ENCODE measurements at places on chromosomes 1 and 21.

- DNase-seq = peak; percentile 43
These were observed 9.8 kb downstream of the EDN2 start for GRCh38 chr1:41474490-41475271.

GRCh38 chr1:153679337-153680119 is 1.0 kb downstream of the NPR1 start:
- DNase-seq = no peak

DNA sequence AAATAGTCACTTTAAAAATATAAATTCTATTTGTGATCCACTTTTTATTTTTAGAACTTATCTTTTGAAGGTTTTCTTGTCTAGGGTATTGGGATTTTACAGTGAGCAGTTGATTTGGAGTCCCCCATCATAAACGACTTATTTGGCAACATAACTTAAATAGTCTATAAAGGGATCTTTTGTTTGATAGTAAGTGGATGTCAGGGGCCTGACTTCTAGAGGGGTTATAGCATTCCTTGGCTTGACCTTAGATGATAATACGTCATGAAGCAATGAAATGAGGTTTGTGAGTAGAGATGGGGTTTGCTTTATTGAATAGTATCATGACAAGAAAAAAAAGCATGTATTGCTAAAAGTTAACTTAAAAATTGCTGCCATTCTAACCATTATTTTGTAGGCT is 17.8 kb downstream of the VPS45 start:
- DNase-seq = no peak

GRCh38 chr21:35476621-35477395 is 427.7 kb upstream of the RUNX1 start:
- peak; percentile 85 for DNase-seq

DNA sequence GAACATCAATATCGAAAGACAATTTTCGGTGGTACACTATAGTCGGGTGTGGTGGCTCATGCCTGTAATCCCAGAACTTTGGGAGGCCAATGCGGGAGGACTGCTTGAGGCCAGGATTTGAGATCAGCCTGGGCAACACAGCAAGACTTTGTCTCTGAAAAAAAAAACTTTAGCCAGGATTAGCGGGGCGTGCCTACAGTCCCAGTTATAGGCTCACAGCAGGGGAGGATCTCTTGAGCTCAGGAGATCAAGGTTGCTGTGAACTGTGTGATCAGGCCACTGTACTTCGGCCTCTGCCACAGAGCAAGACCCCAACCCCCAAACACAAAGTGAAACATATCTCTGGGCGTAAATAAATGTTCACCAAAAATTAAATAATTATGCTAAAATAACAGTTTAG is 1.6 kb downstream of the TADA1 start:
- DNase-seq = no peak

- no peak for DNase-seq
These were observed 6.1 kb downstream of the STX12 start for GRCh38 chr1:27779122-27779521.

- no peak for DNase-seq
These were observed 159.4 kb downstream of the BARHL2 start for GRCh38 chr1:90557706-90558105.

- peak; percentile 33 for DNase-seq
These were observed 17.2 kb upstream of the ID3 start for GRCh38 chr1:23576338-23577055.

GRCh38 chr1:199029401-199029800 is 390.6 kb downstream of the PTPRC start:
- DNase-seq = peak; percentile 58

DNA sequence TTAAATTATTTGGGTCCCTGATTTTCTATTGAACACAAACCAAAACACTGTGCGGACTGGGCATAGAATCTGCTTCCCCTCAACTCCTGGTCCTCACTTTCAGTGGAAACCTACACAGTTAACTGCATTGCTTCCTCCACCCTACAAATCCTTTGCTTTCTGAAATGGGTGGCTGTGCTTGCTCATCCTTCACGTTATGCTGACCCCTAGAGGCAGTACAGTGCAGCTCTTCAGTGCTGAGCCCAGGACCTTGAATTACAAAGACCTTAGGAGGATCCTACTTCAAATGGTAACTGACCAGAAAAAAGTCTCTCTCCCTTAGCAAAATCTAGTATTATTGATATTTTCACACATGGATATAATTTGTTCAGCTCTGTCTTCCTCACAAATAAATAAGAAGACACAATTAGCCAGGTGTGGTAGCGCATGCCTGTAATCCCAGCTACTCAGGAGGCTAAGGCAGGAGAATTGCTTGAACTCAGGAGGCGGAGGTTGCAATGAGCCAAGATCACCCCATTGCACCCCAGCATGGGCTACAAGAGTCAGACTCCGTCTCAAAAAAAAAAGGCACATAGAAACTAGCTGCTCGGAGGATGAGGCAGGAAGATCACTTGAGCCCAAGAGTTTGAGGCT is 63.4 kb upstream of the L1TD1 start:
- peak; percentile 57 for DNase-seq

DNA sequence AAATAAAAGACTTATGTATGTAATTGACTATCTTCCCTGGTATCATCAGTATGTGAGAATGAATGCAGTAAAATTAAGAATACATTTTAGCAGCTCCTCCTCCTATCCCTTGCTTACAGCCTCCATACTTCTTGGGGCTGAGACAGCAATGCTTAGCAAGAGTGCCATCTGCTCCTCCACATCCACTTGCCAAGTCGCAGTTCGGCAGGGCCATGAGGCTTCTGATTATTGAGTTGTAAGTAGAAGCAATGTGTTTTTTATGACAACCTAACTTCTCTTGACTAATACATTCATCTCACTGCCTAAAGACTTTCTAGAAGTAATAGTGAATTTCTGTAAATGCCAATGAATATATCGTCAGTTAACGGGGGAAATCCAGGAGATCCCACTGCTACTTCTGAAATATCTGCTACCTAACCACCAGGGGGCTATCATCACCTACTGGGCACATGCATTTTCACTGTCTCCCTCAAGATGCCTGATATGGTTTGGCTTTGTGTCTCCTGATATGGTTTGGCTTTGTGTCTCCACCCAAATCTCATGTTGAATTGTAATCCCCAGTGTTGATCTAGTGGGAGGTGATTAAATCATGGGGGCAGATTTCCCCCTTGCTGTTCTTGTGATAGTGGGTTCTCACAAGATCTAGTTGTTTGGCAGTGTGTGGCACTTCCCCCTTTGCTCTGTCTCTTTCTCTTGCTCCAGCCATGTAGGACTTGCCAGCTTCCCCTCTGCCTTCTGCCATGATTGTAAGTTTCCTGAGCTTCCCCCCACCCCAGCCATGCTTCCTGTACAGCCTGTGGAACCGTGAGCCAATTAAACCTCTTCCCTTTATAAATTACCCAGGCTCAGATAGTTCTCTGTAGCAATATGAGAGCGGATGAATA is 59.6 kb downstream of the EXTL2 start:
- peak; percentile 21 for DNase-seq

- peak; percentile 94 for DNase-seq
These were observed 38.8 kb downstream of the TBX15 start for GRCh38 chr1:118949315-118949714.

- DNase-seq = no peak
These were observed 42.0 kb upstream of the CD34 start for GRCh38 chr1:207952617-207953542.

GRCh38 chr1:218718206-218718605 is 373.1 kb downstream of the TGFB2 start:
- DNase-seq = peak; percentile 49

- no peak for DNase-seq
These were observed 17.9 kb upstream of the SLC25A34 start for GRCh38 chr1:15718199-15718601.

- DNase-seq = no peak
These were observed 45.1 kb downstream of the CDC7 start for GRCh38 chr1:91545506-91546300.

DNA sequence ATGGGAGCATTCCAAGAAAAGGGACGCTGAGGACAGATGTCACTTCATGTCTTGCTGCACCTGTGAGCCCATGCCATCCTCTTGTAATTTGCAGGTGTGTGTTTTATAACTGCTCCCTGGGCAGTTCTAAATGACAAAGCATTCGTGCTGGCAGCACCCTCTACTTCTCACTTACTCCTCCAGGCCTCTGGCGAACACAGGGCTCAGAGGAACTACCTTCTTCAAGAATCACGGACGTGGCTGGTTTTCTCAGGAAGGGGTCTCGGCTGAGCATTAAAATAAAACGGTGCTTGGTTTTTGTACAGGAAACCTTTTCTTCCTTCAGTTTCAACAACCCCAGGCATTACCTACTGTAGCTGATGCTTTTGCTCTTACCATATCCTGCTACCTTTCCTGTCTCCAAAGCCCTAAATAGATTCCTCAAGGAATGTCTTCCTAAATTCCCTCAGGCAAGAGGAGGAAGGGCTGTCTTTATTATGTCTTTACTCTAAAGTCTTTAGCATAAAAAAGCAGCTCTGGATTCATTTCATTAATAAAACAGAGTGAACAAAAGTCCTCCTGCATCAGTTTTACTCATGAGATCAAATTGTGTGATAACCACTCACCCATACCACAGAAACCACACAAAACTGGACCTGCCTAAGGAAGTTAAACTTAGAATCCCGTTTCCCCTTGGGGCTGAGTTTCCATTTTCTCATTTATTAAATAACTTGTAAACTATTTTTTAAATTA is 79.0 kb upstream of the MAP10 start:
- peak; percentile 79 for DNase-seq

- DNase-seq = no peak
These were observed 34.5 kb downstream of the BTG3 start for GRCh38 chr21:17578162-17578561.

GRCh38 chr1:27423709-27424108 is 31.3 kb downstream of the GPR3 start:
- DNase-seq = no peak

DNA sequence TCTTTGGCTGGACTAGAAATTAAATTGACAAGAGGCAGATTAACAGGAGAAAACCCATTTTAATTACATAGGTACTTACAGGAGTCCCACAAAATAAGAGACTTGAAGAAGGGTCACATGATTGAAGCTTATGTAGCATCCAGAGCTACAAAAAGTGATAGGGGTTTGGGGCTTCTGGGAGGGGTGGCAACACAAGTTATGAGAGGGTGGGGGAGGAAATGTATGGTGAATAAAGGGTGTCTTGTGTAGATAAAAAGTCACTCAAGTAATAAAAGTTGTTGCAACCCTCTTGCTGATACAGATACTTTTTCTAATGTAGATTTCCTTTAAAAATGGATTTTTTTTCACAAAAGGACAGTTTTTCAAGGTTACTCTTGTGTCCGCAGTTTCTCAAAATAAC is 24.0 kb downstream of the USP25 start:
- no peak for DNase-seq

GRCh38 chr1:207084232-207084631 is 4.4 kb upstream of the C4BPB start:
- no peak for DNase-seq

- peak; percentile 54 for DNase-seq
These were observed 1.4 kb downstream of the SLC9A1 start for GRCh38 chr1:27153549-27153886.

DNA sequence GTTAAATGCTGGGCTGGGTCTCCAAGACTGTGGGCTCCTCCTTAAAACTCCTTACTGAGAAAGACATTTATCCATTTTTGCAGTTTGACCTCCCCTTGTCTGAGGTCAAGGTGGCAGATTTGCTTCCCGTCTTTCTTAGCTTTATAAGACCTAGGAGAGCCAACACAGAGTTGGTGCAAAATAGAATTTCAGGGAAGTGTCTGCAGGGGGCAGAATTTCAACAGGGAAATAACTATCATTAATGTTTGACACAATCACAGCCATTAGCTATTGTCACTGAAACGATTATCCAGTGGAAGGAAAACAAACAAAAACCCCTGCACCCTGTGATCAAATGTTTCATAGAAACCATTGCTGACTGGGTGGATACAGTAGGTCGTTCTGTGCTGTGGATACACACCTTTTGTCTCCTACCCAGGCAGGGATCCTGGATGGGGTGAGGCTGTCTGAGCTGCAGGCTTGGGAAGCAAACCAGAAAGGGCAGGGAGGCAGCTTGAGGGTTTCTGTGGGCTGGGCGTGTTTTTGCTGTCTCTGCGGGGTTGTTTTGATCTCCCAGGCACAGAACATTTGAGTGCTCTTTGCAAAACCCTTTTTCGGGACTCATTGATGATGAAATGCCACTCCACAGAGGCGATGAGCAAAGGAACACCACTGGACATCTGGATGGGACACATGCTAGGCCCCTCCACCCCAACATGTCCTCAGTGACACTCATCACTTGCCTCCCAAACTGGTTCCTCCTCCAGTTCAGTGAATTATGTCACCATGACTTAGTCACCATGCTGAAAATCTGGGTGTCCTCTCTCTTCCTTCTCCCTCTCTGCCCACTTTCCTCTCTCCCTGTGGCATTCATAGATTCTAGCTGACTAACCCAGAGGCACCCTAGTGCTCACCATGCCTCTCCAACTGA is 94.2 kb upstream of the SERBP1 start:
- peak; percentile 18 for DNase-seq

GRCh38 chr1:109521002-109521951 is 11.8 kb upstream of the AMIGO1 start:
- no peak for DNase-seq

GRCh38 chr21:32544697-32545096 is 40.6 kb downstream of the TCP10L start:
- DNase-seq = no peak

DNA sequence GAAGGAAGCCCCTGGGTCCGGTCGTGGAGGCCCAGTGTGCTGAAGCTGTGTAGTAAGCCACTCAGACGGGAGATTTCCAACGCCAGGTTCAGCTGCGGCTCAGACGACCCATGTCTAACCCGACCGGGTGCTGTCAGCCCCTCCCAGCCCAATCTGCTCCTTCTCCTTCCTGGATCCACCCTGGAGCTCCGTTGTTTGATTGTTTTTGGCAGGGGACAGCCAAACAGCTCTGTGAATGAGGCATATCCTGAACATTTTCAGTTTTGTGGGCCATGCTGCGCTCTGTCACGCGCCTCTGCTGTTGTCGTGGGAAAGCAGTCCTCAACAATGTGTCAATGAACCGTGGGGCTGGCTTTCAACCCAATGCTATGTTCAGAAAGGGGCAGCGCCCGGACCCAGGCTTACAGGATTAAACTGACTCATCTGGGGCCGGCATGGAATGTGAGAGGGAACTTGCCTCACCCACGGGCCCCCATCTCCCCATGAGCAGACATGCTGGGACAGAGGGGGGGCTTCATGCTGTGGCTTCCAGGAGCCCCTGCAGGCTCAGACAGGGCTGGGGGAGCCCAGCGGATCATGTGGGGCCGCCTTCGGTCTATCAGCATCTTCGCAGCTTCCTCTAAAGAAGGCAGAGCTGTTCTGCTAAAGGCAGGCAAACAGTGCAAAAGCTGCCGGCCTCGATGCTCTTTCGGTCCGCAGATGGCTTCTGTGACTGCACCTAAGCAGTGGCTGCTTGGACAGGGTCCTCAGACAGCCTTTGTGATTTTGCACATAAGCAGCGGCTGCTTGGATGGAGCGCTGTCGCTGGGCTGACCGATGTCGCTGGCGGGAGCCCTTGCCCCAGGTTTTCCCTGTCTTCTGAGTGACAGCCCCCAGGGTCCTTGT is 101.7 kb downstream of the RIPK4 start:
- peak; percentile 84 for DNase-seq
